Globus pallidus (tissue), 1 donor: ENCODE measurements at places on chromosomes 3 and 15.

DNA sequence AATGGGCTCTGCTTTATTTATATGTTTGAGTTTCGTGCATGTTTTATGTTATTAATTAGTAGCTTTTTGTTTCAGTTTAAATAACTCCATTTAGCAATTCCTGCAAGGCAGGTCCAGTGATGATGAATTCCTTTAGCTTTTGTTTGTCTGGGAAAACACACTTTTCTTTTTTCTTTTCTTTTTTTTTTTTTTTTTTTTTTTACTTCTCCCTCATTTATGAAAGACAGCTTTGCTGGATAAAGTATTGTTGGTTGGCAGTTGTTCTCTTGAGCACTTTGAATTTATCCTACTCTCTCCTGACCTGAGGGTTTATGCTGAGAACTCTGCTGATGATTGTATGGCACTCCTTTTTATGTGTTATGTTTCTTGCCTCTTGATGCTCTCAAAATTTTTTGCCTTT lies 35.7 kb downstream of the TMEM39A start:
- no peak for DNase-seq

- no peak for DNase-seq
Observed at GRCh38 chr3:183253528-183254486, 754 bp downstream of the B3GNT5 start.

DNA sequence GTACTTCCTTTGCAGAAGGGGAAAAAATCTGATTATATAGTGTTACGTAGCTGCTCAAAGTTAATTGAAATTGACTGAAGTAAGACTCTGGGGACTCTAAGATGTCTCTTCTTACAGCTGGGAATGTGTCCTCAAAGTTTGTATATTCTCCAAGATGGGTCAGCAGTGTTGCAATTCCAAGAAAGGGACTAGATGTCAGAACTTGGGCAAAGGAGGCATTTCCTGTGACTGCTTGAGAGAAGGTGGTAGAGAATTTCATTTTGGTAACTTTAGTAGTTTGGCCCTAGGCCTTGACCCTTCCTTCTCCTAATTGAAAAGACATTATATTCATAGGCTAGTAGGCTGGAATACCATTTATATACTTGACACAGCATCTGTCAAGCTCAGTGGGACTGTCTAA lies 33.9 kb downstream of the PTPRG start:
- no peak for DNase-seq

- DNase-seq, result no peak
Observed at GRCh38 chr15:33612721-33613304, 302.0 kb downstream of the RYR3 start.

DNA sequence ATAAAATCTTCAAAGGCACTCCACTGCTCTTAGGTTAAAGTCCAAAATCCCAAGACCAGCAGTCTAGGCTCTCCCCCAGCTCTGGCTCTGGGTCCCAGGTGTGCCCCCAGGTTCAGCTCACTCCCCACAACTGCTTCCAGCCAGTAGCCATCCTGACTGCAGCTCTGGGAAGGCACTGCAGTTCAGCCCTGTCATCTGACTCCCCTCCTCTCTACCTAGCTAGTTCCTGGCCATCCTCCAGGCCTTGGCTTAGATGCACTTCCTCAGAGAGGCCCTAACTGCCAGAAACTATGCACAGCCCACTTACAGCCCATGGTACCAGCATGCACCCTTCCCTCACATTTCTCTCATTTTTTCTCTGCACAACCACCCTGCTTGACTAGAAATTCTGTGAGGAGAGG lies 25.5 kb downstream of the TBC1D2B start:
- no peak for DNase-seq

GRCh38 chr3:189586941-189587663 lies 44.1 kb upstream of the TP63 start:
- no peak for DNase-seq

DNA sequence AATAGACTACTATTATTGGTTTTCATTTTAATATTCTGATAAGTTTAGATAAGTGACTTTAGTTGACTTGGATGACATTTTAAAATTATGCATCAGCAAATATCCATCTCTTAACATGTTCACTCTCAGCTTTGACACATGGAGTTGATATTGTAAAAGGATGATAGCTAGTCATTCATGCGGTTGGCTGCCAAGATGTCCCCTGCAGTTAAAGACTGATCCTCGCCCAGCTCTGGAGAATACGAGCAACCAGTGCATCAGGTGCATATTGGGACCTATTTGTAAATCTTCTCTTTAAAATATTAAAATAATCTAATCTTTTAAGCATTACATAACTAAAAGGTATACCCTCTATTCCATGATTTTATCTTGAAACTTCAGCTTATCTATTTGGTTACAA lies 41.9 kb downstream of the EPHB1 start:
- DNase-seq, result no peak

DNA sequence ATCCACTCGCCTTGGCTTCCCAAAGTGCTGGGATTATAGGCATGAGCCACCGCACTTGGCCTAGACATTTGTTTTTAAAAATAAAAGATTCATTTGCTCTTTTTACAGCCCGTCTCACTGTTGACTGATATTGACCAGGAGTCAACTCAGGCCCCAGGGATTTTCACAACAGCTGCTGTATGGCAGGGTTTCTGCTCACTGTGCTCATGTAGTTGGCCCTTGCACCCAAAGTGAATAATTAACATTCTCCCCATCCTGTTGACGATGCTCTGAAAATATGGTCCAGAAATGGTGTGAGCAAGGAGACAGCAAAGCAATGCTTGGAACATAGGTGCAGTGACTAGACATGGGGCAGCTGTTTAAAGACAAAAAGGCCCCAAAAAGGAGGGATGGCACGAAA lies 2.9 kb upstream of the CCR5 start:
- DNase-seq, result no peak

GRCh38 chr3:127264794-127265514 lies 22.9 kb downstream of the PRR20G start:
- no peak for DNase-seq

DNA sequence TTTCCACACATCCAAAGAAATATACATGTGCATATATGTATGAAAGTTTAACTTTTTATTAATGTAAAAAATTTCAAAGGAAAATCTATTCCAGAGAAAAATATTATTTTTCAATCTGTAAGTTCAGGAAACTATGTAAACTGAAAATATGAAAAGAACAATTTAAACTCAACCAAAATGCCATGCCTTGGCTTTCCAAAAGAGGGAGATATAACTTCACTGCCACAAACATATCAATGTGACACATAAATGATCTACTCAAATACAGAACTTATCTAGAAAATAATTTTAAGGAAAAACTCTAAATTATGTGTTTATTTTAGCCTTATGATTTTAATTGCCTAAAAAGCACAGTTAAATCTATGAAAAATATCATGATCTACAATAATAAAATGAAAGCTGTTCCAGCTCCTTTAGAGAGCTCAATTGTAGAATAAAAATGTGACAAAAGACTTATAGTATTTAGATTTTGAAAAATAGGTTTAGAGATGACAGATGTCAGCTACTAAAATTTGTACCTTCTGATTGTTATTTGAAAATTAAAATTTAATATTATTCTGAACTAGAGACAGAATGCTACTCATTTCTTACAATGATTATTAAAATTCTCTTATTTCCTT lies 94.8 kb downstream of the GBE1 start:
- peak; percentile 22 for DNase-seq

DNA sequence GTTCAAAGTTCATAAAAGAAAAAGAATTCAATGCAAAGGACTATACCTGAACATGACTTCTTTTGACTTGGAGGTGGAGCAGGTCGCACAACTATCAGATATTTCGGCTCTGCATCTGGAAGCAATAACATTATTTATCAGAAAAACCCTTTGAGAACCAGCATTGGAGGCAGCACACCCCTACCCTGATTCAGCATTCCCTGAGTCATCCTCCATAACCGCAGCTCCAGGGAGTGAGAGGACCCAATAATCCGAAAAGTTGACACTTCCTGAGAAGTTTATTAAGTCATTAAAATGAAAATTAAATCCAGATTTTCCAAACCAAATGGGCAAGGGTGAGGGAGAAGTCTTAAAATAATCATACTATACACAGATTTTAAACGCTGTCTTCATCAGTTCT lies 90.6 kb downstream of the ABI3BP start:
- no peak for DNase-seq

GRCh38 chr3:63167113-63167512 lies 111.0 kb upstream of the SYNPR start:
- DNase-seq, result no peak

DNA sequence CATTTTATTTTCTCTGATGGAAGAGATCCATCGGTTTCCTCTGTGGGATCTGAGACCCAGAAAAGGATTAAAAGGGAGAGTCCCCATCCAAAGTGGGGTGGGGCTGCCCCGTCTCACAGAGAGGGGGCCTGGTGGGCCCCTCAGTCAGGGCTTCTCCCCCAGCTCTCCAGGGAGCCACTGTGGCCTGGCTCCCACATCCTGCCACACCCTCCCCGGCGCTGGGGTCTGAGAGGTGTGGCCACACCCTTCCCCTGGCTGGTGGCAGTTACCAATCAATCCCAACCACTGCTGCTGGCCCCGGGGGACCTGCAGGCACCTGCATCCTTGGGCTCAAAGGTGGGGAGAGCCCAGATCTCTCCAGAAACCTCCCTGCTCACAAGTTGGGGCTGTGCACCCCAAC lies 161.8 kb upstream of the IQSEC1 start:
- no peak for DNase-seq

DNA sequence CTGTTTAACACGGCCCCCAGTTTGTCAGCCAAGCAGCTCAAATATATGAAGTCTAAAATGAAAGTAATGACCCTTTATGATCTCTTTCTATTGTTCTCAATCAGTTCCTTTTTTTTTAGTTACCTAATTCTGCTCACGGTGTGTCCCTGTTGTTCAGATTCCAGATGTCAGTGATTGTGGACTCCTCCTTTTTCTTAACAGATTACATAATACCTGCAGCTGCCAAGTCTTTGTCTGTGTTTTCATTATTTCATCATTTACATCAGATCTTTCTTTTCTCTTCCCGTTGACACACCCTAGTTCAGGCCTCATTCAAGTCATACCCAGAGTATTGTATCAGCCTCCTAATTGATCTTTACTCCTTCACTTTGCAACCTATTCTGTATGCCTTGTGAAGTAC lies 56.1 kb upstream of the SKIL start:
- DNase-seq, result no peak

DNA sequence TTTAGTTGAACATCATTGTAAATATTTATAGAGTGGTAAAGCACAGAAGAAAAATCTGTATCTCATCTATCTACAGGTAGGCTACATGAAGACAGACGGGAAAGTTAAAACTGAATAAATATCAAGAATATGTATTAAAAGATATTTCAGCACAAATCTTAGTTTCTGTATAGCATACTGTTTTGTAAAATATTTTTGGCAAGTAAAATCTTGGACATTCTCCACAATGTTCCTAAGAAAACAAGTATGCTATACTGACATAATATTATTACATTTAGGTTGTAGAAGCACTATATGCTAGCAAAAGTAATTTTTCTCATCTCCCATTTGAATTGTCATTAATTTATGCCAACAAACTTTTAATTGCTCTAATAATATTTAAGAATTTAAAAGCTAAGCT lies 326.4 kb upstream of the ARL6 start:
- no peak for DNase-seq

DNA sequence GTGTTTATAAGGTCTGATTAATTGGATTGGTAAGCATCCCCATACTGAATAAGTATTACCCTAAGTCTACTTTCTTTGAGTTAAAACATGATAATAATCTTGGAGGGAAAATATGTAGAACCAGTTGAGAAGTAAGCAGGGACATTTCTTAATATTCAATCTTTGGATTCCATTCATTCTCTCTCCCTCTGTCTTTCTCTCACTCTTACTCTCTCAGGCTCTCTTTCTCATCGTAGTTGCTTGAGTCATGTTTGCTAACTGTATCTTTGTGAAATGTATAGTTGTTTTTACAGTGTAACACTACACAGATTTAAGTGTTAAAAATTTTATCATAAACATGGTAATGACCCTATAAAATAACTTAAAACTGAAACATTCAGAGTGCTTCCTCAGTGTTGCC lies 163.8 kb downstream of the RSRC1 start:
- no peak for DNase-seq

DNA sequence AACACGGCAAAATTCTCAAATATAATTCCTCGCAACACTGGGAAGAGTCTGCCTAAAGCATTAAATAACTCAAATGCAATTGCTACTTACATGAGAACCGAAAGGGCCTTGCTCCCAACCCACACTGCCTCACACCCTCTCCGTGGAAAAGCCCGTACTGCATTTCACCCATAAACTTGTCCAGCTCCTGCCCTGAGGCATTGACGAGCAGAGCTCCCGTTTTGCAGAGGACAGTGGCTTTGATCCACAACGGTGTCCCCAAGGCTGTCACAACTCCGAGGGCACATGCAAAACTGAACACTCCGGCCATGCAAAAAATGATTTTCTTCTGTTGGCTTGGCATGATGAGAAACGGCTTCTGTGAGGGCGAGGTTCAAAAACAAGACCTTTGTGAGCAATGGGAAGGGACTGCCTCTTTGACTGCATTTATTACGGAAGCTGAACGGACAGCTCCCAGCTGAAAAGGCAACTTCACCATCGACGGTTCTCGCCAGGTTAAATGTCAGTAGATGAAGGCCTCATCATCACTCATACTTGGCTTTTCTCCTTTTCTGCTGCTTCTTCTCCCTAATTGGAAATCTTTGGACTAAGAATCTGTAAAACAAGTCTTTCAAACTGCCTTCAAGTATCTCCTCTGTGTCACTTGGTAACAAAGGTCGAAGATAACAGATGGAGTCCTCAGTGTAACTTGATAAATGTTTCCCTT lies at the start of gene CLRN1:
Gene CLRN1, minus strand, starts transcription at position 362 of the 706 bp plus-strand sequence. Its CDS starts 19 bp downstream, at position 343.
- no peak for DNase-seq

DNA sequence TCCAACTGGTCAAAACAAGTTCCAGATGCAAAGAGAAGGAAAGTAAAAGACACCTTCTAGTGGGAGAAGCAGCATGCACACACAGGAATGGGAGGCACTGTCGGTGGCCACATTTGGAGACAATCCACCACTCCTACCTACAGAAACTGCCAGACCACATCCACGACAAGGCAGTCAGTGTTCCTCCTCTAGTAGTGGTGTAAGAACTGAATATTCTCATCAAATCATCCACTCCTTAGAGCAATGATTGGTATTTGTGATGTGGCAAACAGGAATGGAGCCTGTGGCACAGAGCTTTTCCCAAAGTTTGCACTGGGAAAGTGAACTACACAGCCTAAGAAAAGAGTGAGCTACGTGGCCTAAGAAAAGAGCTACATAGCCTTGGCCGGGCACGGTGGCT lies 5.1 kb upstream of the SPINT1 start:
- DNase-seq, result no peak

DNA sequence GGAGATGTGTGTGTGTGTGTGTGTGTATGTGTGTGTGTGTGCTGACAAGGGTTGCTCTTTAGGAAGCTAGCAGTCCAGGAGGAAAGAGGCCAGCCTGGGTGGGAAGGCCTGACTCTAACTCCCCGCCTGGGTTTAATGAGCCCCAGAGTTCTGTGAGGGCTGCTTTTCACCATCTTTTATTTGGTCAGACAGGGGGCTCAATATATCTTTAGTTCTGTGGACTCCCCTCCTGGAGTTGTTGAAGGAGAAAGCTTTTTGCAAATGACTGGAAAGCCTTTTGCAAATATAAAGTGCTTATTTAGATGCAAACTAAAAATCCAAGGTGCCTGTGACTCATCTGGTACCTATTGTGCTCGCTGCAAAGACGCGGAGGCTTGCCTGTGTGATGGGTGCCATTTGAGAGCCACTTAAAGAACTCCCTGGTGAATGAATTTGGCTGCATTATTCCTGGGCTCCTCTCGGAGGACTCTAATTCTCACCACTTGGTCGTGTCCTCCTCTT lies 24.5 kb downstream of the DRD3 start:
- no peak for DNase-seq

GRCh38 chr3:94520364-94520763 lies 457.5 kb downstream of the NSUN3 start:
- DNase-seq, result no peak

- no peak for DNase-seq
Observed at GRCh38 chr3:117618462-117618861, 908.9 kb downstream of the TUSC7 start.
